Stimulated activated CD8-positive, alpha-beta memory T cell treated with anti-CD3 and anti-CD28 coated beads, Interleukin-2, amount 100 ng/mL, for 1 hour (primary cell): ENCODE measurements at places on chromosomes 2 and 18.

GRCh38 chr2:144707736-144708326 lies 187.9 kb upstream of the ZEB2 start:
- DNase-seq = no peak

GRCh38 chr2:43326101-43326825 lies 99.9 kb upstream of the ZFP36L2 start:
- DNase-seq = no peak

DNA sequence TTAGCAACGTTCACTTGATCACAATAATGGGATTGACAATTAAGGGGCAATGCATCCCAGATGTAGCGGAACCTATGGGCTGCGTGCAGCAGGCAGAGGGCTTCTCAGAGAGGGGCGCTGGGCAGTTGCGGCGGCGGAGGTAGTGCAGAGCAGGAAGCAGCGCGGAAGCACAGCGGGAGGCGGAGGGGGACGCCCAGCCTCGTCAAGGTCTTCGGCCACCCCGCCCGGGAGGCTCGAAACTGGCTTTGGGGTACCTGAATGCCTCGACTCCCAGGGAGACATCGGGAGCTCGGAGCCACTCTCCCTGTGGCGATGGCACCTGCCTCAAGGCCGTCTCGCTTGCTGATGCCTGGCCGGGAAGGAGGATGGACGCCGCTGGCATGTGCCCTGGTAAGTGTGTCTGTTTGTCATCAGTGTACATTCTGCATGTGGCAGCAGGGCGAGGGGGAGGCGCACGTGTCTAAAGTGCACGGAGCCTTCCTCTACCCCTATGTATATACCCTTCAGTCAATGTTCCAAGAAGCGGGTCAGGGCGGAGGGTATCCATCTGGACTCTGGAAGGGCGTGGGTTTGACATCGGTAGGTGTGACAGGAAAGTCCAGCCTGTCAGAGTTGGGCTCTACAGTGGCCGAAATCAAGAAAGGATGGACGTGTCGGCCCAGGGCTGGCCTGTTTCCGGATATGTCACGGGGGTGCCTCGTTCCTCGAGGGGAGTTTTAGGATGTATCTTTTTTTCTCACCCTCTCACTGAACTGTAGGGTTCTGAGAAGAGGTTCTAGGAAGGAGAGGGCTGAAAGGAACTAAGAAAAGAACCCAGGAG lies 7.5 kb upstream of the SP9 start:
- DNase-seq = no peak

DNA sequence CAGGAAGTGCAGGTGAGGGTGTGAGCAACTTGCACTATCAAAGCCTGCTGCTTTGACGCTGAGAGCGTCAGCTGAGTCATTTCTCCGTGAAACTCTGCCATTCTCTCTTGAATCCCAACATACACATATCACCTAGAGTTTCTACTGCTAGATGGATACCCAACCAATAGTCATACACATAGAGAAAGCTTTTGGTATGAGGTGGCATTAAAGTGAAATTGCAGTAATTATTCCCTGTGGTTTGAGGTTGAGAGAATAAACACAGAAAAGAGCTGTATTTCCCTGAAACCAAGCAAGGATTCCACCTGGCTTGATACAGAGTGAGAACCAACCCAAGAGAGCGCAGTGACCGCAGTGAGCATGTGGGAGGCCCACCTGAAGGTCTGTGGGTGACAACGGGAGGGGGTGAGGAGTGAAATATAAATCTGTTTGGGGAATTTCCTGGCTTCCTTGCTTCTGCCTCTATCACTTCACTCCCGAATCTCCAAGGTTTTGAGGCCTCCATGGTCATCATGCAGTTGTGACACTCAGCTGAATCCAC lies 28.8 kb upstream of the TMEM18 start:
- no peak for DNase-seq

DNA sequence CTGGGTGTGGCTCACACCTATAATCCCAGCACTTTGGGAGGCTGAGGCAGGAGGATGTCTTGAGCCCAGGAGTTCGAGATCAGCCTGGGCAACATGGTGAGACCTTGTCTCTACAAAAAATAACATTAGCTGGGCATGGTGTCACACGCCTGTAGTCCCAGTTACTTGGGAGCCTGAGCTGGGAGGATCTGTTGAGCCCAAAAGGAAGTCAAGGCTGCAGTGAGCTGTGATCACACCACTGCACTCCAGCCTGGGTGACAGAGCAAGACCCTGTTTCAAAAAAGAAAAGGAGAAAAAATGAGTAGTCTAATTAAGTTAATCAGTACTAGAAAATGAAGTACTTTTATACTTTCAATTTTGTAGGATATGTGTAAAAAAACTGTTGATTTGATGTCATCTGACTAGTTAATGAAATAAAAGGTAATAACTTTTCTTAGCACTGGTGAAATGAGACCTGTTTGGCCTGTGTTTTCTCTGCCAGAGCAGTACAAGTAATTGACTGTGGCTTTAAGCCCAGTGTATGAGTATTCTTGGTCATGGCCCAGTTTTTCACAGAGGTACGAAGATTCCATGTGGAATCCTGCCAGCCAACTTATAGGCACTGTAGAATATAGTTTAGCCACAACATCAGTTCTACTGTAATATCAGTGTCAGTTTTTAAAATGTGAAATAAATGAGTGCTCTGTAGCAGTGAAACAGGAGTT lies 35.8 kb downstream of the MFSD6 start:
- no peak for DNase-seq

DNA sequence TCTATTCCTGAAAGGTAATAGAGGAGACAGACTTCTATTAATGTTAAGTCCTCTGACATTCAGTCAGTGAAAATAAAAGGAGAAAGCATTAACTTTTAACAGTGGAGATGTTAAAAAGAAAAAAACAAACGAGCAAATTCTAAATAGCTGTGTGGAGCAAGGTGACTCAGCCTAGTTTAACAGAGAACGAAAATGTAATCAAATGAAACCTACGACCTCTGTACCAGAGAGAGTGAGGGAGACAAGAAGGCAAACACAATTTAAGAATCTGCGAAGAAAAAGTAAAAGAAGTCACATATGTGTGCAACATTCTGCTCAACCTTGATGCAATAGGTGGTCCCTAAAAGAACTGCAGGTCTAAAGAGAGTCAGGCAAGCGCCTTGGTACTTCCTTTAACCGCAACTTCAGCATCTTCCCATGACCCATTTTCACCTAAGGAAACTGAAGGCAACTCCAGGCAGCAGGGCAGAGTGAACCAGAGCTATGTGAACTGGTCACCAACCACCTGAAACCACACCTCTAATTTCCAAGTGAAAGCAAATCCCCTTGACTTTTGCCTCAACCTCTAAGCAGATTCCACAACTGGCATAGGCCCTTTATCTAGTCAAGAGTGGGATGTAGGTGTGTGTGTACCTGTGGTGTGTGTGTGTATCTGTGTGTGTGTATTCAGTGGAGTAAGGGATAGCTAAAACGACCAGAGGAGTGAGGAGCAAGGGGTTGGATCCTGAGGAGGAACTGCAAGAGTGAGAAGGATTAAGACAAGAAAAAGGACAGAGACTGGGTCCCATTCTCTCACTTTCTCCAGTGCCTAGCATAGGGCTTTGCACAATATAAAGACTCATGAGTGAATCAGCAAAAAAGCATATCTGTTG lies 43.0 kb downstream of the FIGN start:
- no peak for DNase-seq
